Fibroblast of villous mesenchyme (primary cell): ENCODE measurements at places on chromosomes 5 and 9. TPM values are rescaled to one million over a fixed set of nuclear protein-coding genes. Genes with fewer than 3 reads are reported as not detected.
A peak's percentile ranks its signal among the peaks of the same experiment; 100 is the strongest.

DNA sequence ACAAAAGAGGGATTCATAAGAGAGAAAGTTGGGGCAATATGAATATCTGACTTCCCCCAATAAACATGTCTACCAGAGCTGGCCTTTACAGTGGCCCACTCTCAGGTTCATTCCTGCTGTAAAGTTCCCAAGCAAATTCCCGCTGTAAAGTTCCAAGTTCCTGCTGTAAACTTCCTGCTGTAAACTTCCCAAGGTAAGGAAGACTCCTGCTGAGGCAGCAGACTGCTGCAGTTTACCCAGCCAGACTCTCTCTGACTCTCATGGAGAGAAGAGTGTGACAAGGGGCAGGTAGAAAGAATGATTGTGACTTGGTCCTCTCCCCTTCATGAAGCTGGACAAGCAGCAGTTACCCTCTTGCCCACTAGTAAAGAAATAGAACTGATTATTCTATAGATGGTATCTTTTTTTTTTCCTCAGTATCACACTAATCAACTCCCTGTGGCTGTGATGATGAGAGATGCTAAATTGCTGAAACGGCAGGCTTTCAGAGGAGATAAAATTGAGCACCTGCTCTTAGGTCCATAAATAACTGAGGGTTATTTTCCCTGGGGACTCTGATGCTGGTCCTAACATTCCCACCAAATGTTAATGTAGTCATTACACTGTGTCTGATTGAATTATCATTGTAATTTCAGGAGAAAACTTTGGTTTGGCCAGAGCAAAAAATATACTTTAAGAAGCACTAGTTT lies 220.4 kb downstream of the PARP8 start:
- no peak for DNase-seq

GRCh38 chr9:91771864-91772263 lies 178.2 kb downstream of the ROR2 start:
- no peak for DNase-seq

The BARX1 gene
- not detected in 2 replicates for total RNA-seq

DNA sequence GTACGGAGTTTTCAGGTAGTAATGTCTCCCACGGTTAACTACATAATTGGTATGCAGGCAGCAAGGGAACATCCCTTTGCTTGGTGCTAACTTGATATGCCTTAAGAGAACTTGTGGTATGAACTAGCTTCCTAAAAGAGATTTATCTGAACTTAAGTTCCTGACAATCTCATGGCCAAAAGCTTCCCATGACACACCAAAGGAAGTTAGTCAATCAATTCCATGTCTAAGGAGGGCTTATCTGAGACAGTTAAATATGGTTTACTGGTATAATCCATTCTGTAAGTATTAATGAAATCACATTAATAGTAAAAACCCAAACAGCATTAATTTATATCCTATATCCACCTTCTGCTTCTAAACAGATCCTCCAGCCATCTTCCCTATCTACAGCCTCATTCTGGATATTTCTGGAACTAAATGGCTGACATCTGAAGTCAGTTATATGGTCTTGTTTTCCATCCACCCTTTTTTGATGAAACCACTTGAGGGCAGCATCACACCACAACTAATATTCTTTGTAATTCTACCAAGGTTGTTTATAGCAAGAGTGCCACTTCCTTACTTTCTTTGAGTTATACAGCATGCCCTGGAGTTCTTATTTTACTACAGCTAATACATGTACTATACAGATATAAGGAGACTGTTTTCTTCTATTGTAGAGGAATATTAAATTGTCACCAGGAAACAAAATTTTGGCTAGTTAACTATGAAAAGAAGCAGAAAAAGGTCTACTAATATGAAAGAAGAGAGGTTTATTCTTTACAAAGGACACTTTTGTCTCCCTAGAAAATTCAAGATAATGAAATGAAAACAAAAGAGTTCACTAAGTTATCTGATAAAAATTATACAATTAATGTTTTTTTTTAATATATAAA lies 34.7 kb downstream of the SHOC1 start:
- DNase-seq, result peak; percentile 91

GRCh38 chr5:15421921-15422412 lies 78.0 kb upstream of the FBXL7 start:
- no peak for DNase-seq

GRCh38 chr5:55547781-55548180 lies 13.0 kb upstream of the PLPP1 start:
- DNase-seq, result no peak

The TAF7 gene
- 49.3 and 73.0 TPM in 2 replicates for total RNA-seq

GRCh38 chr5:14201325-14202045 lies 58.3 kb downstream of the TRIO start:
- DNase-seq, result peak; percentile 82

DNA sequence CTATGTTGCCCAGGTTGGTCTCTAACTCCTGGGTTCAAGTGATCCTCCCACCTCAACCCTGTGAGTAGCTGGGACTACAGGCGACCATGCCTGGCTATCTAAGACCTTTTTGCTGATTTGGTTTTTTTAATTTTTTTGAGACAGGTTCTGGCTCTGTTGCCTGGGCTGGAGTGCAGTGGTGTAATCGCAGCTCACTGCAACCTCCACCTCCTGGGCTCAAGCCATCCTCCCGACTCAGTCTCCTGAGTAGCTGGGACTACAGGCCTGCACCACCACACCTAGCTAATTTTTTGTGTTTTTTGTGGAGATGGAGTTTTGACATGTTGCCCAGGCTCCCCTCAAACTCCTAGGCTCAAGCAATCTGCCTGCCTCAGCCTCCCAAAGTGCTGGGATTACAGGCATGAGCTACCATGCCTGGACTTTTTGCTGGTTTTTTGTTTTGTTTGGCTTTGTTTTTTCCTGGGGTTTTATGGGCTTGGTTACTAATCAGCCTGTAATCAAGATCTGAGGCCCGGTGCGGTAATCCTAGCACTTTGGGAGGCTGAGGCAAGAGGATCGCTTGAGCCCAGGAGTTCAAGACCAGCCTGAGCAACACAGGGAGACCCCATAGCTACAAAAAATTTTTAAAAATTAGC lies 3.6 kb downstream of the CYSTM1 start:
- no peak for DNase-seq

The PPP2R2B gene
- total RNA-seq, result under 0.01 and 2.2 TPM in 2 replicates

- no peak for DNase-seq
Measured at GRCh38 chr5:105150323-105150722, 1587.7 kb upstream of the NUDT12 start.

The C8G gene
- 0.86 TPM in 1 of 2 replicates, not detected in the other for total RNA-seq

- DNase-seq, result peak; percentile 23
Measured at GRCh38 chr5:125125031-125125823, 378.8 kb upstream of the ZNF608 start.

The PTGER4 gene
- 4.3 and 8.7 TPM in 2 replicates for total RNA-seq
